ENCODE measurements at places on chromosomes 11 and 22.

GRCh38 chr11:93194673-93195291 lies 3.0 kb downstream of the SLC36A4 start:
- no peak for DNase-seq

- no peak for DNase-seq
Observed at GRCh38 chr11:115700981-115701875, 197.0 kb upstream of the CADM1 start.

GRCh38 chr11:65488273-65489034 lies 10.4 kb upstream of the MALAT1 start:
- DNase-seq = no peak

DNA sequence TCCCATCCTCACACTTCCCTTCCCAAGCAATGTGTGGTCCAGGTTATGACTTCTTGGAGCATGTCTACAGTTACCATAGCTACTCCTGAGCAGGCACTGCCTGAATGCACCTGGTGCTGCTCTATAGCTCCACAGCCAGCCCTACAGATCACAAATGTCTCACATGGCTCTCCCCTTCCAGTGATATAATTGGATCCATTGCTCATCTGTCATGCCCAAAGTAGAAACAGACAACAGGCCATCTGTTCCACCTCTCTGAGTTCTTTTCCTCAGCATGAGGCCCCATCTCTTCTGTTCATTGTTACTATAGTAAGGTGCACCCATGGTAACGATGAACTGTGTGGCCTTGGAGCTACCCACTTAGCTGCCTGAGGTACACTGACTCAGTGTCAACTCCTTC lies 320.3 kb upstream of the ZC3H12C start:
- DNase-seq = no peak

DNA sequence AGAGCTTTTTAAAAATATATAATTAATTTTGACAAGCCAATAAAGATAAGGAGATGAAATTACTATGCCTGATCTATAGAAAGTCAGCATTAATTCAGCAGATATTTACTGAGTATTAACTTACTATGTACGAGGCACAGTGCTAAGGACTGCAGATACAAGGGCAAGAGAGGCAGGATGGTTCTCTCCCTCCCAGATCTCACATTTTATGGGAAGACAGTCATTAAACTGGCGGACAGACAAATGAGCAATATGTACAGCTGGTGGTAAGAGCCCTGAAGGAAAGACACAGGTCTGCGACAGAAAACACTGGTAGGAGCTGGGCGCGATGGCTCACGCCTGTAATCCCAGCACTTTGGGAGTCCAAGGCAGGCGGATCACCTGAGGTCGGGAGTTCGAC lies 36.8 kb downstream of the MCHR1 start:
- no peak for DNase-seq

GRCh38 chr22:28282405-28283067 lies 363.5 kb upstream of the PITPNB start:
- DNase-seq = no peak

DNA sequence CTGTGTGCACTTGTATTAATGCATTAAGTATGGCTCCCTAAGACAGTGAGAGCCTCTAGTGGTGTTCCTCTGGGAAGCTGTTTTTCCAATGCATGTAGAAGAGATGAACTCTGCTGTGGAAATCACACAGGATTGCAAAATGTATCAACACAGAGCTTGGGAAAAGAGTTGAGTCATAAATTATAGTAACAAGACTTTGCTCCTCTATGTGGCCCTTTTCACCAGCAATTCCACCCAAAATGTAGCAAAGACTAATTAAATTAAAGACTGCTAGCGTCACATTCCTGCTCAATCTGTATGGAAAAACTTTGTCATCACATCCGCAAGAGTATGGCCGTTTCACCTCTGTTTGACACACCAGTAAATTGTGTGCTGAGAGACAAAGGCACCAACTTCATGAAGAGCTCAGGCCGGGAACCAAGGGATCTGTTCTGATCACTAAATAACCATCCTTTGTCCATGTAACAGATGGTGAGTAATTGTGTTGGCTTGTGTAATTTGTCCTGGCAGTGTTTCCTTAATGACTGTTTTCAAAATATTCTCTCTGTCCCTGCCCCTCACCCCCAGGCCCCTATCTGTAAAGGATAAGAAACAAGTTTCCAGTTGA lies 209.2 kb upstream of the SORL1-AS1 start:
- no peak for DNase-seq

DNA sequence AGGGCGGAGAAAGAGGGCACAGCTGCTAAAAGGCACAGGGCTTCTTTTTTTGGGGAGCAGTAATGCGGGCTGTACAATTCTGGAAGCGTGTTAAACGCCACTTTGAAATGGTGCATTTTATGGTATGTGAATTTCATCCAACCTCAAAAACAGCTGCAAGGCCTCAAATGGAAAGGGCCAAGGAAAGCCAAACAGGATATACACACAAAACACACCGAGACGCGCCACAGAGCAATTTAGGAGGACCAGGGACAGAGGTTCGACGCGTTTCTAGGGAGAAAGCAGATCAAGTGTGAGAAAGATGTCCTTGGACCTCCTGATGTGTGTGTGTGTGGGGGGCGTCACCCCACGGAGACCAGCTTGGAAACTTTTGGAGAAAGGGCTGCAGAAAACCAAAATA lies 31.1 kb downstream of the TSPAN4 start:
- DNase-seq = no peak

GRCh38 chr22:38481162-38481870 lies 13.4 kb downstream of the KDELR3 start:
- no peak for DNase-seq

DNA sequence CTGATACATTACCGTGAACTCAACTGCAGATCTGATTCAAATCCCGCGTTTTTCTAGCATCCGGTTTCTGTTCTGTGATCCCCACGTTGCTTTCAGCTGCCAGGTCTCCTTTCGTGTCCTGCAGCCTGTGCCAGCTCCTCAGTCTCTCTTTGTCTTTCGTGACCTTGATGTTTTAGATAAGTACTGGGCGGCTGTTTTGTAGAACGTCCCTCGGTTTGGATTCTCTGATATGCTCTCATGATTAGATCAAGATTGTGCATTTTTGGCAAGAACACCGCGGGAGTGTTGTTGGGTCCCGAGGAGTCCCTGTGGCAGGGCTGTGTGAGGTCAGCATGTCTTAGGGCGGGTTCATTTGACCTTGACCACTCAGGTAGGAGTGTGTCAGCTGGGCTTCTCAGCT lies 38.6 kb downstream of the KCNQ1 start:
- no peak for DNase-seq

GRCh38 chr11:122131126-122131525 lies 15.1 kb upstream of the BLID start:
- no peak for DNase-seq

All from suppressor macrophage treated with lipopolysaccharide for 4 hours (primary cell).